ENCODE measurements at places on chromosomes 5 and 9.

DNA sequence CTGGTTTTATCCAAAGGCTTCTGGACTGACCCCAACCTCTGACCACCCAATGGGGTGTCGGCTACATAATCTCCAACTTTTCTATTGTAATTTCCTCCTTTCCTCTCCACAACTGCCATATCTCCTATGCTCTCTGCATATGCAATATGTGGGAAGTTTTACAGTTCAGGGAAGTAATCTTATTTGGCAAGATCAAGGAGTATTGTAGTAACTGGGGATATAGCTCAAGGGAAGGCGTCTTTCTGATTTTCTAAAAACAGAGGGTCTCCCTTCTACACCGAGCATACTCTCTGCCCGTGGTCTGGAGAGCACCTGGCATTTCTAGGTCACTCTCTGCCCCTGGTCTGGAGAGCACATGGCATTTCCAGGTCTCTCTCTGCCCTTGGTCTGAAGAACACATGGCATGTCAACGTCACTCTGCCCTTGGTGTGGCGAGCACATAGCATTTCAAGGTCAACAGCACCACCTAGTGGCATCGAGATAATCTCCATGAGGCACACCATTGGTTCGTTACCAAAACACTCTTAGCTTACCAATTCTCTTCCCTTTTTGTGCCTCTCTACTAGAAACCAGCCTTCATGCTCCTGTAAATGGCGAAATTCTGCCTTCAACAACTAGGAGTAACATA is 616.4 kb upstream of the NUDT12 start:
- no peak for DNase-seq

GRCh38 chr9:38162332-38163211 is 93.5 kb upstream of the SHB start:
- DNase-seq: no peak

- no peak for DNase-seq
Observed at GRCh38 chr5:24439465-24439864, 205.3 kb downstream of the CDH10 start.

- DNase-seq: no peak
Observed at GRCh38 chr5:124301850-124302249, 444.6 kb downstream of the ZNF608 start.

GRCh38 chr5:180097926-180098325 is 26.4 kb upstream of the RNF130 start:
- DNase-seq: no peak

DNA sequence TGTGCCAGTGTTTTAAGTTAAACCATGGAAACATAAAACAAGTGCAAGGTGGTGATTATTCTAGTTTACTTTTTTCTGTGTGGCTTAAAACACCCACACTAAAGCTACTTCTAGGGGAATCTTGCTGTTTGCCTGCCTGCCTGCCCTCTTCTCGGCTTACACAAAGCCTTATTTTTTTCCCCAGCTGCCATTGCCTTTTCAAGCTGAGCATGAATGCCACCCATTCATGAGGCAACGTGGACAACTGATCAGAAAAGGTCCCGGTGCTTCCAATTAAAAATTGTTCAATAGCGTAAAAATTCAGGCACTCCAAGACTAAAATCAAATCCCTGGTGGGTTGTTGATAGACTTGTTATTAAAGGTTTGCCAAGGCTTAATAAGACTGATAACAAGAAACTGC is 401.4 kb downstream of the TMEM161B start:
- no peak for DNase-seq

Data from ecto neural progenitor cell (in vitro differentiated cells).